OCI-M1 (cell line): ENCODE measurements at places on chromosomes 5 and 9.

GRCh38 chr9:124202447-124202971 lies 55.2 kb upstream of the NEK6 start:
- peak; percentile 98 for DNase-seq

DNA sequence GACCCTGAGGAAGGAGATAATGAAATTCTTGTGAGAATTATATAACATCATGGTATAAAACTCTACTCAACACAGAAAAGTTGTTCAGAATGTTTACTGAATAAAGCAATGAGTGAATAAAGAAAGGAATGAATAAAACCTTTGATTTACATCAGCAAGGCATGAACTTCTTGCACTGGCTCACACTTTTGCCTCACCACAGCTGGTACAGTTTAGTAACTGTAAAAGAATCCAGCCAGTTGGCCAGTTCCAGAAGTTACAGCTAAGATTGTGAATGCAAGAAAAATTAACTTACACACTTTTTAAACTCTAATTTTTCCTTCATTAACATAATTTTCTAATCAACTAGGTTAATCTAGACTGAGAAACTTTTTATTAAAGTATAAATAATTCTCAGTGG lies 490.9 kb downstream of the NFIB start:
- no peak for DNase-seq

GRCh38 chr9:35001803-35002502 lies 12.4 kb downstream of the DNAJB5 start:
- no peak for DNase-seq

DNA sequence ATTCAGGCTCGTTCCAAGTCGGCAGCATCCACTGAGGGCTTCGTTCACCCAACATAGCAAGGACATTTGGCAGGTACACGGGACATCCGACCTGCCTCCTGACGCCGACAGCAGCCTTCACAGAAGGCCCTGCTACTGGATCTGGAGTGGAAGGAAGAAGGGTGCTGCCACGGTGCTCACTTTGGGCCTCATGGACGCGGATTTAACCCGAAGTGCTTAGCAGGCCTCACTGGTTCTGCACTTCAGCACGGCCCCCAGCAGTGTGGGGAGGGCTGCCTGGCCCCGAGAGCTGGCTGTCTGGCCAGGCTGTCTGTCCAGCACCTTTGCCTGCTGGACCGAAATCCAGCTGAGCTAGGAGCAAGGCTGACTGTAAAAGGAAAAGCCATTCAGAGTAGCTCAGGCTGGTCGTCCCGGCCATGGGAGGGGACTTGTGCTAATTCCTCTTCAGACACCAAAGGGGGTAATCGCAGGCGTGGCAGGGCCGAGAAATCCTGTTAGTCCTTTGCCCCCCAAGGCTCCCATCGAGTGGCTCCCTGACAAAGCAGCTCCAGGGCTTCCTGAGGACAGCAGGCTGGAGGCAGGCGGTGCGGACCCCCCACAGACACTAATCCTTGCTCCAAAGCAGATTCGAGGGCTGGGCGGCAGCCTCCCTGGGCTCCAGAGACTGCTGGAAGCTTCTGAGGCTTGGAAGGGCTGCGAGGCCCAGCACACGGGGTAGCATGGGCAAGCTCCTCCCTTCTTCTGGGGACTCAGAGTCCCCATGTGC lies 11.1 kb upstream of the RXRA start:
- no peak for DNase-seq

GRCh38 chr9:21904371-21904770 lies 89.8 kb downstream of the CDKN2A start:
- DNase-seq: no peak

DNA sequence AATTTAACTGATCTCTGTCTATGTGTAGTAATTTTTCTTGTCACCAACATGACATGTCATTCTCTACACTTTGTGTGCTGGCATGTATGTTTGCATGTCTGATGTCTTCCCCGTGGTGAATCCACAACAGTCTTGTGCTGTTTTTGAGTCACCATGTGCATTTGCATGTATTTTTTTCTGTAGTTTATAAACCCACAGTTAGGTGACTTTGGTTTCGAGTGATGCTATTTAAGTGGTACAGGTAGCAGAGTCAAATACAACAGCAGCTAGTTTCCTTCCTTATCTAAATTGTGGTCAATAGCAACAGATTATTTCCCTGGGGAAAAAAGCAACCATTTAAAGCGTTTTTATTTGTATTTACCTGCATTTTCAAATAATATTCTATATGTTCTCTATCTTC lies 89.9 kb upstream of the FSD1L start:
- DNase-seq: no peak

DNA sequence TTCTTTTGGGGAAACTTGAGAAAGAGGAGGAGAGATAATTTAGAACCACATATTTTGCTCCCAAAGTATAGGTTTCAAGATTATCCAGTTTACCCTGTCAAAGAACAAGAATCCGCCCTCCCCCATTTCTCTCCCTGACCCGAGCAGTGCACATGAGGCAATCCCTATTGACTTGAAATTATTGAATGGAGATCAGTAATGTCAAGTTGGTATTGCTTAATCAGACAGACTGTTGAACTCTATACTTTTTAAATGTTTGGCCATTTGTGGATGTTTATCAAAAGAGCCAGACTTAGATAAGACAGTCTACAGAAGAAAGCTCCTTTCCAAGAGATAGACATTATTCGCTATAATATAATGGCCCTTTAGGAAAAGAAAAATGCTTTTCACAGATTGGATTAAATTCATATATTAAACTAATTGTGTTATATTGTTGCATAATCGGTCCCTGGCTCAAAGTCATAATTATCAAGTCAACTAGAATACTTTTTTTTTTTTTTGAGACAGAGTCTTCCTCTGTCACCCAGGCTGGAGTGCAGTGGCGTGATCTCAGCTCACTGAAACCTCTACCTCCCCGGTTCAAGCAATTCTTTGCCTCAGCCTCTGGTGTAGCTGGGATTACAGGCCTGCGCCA lies 5.3 kb downstream of the SLC25A25 start:
- DNase-seq: peak; percentile 75

- no peak for DNase-seq
Measured at GRCh38 chr9:29625292-29625731, 2052.0 kb upstream of the C9orf72 start.

- DNase-seq: no peak
Measured at GRCh38 chr9:135926402-135927194, 19.3 kb upstream of the CAMSAP1 start.

- DNase-seq: no peak
Measured at GRCh38 chr5:133683646-133684596, 71.6 kb upstream of the FSTL4 start.

DNA sequence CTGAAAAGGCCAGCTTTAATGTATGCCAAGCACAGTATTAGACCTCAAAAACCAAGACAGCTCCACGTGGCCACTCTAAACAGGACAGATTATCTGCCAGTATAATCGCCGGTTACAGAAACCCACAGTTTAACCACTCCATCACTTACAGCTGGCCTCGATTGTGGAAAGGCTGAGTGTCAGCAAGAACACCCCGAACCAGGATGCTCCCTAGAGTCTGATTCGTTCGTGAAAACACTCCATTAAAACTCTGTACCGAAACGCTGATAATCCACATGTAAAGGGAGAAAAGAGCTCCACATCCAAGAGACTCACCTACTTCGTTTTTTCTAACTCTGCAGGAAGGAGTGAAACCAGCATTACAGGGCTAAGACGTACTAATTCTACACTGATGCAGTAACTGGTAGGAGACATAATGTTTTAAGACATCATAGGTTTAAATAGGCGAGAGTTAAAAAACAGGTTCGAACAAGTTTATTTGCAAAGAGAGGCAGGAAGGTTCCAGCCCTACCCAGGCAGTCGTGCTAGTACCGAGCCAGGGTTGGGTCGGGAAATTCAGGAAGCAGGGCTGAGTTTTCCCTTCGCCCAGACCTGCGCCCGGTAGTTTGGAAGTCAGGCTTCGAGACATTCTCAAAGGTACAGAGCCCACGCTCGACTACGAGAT lies 949 bp downstream of the SERINC5 start:
- DNase-seq: peak; percentile 50

DNA sequence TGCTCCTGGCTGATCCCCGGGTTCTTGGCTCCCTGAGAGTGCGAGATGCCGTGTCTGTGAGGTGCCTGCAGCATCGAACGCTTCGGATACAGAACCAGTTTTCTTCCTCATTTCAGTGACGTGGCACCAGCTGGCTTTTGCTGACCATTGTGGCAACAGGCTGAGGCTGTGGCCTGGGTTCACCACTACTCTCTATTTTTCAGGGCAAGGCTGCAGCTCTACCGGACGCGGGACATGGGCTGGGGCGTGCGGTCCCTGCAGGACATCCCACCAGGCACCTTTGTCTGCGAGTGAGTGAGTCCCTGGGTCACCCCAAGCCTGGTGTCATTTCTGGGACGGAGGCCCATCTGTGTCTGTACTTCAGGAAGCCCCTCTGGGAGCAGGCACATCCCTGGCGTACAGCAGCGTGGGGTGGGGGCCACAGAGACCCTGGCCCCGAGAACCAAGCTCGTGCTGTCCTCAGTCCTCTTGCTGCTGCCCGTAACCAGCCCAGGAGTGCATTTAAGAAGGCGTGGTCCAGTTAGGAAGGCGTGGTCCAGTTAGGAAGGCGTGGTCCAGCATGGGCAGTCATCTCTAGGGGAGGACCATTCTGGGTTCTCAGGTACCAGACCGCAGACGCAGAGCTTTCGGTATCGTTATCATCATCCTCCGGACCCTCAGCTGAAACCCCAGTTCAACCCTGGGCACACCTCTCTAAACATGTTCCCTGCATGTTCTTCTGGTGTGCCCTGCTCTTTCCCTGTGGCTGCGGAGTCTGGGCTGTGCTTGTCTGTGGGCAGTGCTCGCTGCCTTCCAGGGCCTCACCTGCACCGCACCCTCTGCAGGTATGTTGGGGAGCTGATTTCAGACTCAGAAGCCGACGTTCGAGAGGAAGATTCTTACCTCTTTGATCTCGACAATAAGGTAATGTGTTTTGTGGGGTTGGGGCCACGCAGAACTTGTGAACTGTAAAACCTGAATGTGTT lies 60.1 kb upstream of the CACNA1B start:
- no peak for DNase-seq

DNA sequence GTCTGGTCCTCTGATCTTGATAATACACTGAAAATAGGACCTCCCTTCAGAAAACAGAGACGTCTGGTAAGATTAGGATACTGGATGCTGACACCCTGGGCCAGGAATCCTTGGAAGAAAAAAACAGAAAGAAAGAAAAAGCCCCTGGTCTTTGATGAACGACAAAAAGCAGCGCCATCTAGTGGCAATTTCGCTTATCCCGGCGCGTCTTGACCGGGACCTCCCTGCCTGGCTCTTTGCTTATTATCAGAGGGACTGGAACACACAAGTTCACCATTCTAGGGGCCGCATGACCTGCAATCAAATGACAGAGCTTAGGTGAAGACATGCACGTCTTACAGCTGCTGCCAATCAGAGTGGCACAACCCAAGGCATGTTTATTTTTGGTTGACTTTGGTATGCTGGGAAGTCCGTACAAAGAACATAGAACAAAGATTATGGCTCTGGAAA lies 114.9 kb upstream of the NFIB start:
- peak; percentile 71 for DNase-seq

GRCh38 chr9:96342571-96343245 lies 40.7 kb upstream of the HSD17B3 start:
- no peak for DNase-seq

DNA sequence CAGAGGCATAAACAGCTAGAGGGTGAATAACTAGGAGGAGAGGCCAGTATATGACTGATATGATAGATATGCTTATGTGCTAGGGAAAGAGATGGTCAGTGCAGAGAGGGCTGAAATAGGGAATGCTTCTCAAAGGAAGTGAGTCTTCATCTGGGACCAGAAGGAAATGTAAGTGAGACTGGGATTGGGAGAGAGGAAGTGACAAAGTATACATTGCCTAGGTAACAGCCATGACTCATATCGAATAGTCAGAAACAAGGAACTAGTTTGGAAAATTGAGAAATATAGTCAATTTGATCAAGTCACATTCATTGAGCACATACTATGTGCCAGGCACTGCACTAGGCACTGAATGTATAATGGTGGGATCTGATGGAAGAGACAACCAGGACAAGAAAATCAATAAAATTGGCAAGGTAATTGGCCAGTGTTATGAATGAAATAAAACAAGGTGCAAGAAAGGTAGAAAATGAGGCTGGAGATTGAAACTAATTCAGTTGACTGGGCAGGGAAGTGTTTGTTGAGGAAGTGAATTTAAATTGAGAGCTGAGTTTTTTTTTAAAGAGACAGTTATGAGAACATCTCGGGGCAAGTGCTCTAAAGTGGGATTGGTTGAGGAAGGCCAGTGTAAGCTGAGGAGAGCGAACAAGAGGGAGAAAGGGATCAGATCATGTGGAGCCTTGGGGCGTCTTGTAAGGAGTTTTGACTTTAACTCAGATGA lies 4.3 kb downstream of the ERAP2 start:
- DNase-seq: no peak

DNA sequence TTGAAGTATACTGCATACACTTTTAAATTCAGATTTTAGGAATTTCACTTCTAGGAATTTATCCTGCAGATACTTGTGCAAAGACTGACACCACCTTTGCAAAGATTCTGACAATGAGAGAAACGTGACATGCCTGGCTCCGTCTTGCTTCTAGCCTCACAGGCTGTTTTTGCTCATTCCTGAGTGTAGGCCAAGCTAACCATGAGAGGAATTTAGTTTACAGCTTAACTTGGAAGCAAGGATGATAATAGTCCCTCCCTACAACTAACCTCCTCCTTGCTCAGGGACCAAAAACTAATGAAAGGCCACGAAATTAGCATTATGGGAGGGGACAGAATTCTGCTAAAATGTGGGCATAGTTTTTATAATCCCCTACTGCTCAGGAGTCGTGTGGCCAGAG lies 31.1 kb downstream of the C5orf22 start:
- peak; percentile 80 for DNase-seq

GRCh38 chr9:84136119-84136868 lies 155.7 kb downstream of the RMI1 start:
- no peak for DNase-seq

DNA sequence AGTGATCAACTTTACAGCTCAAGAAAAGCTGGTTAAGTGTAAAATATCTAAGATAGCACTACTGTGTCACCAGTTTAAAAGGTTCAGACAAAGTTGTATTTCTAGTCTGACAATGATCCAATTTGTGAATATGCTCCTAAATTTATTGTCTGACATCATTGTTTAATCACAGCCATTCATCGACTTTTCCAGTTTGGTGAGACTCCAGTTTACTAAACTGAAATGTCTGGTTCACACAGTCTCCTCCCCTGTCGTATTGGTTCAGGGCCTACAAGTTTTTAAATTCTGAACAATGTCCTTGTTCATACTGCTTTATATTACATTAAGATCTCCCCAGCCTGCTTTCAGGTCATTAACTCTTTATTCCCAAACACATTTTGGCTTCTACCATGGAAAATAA lies 161.4 kb downstream of the CHSY3 start:
- DNase-seq: no peak

DNA sequence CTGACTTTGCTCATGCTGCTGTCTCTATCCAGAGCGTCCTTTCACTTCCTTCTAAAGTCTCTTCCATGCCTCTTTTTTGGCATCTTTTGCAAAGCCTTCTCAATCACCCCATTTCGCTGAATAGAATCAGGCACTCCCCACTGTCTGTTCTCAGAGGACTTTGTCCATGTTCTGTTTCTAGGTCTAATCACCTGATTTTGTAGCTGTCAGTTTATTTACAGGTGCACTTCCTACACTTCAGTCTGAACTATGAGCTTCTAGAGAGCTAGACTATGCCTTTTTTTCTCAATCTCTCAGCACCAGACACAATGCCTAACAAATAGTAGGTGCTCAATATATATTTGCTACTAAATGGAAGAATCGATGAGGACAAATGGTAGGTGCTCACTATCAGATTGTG lies 29.9 kb downstream of the TLR4 start:
- DNase-seq: no peak

GRCh38 chr5:69414885-69415583 lies at the start of gene MARVELD2:
Gene MARVELD2, plus strand, starts transcription at chr5:69415116. Its CDS starts 4,270 bp downstream, at chr5:69419386.
- no peak for DNase-seq
